ENCODE measurements at places on chromosomes 6 and 20.
A peak's percentile ranks its signal among the peaks of the same experiment; 100 is the strongest.

- DNase-seq, result no peak
Observed at GRCh38 chr6:67064323-67064722, 1357.3 kb upstream of the EYS start.

DNA sequence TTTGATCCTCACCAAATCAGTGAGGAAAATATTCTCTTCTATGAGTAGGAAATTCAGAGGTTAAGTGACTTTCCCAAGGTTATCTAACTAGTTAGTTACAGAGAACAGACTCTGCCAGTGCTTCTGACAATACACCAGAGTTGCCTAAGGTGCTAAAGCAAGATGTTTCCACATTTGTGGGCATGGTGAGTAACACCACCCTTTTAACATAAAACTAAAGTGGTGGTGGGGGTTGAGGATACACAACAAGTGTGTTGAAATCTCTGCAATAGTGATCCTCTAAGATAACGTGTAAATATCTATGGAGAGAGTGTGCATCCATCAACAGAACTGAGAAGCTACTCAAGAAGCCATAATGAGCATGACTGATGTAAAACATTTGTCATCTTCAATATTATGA lies 11.7 kb downstream of the VNN2 start:
- DNase-seq, result no peak

DNA sequence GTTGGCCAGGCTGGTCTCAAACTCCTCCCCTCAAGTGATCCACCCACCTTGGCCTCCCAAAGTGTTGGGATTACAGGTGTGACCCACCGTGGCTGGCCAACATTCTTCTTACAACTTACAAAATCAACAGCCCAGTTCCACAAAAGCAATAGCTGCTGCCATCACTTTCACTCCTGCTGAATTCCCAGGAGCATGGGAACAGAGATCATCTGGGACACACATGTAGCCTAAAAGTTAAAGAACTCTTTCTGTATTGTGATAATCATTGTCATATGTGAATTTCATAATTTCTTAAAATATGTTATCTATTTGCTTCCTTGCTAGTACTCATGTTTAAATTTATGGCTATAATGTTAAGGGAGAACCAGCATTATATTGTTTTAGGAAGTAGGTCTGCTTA lies 51.7 kb downstream of the NCOA6 start:
- peak; percentile 34 for DNase-seq

- no peak for DNase-seq
Observed at GRCh38 chr20:1876217-1876921, 18.8 kb upstream of the SIRPA start.

- no peak for DNase-seq
Observed at GRCh38 chr20:10946124-10946880, 272.5 kb upstream of the JAG1 start.

GRCh38 chr6:168196385-168196860 lies 117.4 kb upstream of the FRMD1 start:
- DNase-seq, result no peak

GRCh38 chr6:73742433-73742832 lies 46.4 kb downstream of the CD109 start:
- DNase-seq, result no peak

DNA sequence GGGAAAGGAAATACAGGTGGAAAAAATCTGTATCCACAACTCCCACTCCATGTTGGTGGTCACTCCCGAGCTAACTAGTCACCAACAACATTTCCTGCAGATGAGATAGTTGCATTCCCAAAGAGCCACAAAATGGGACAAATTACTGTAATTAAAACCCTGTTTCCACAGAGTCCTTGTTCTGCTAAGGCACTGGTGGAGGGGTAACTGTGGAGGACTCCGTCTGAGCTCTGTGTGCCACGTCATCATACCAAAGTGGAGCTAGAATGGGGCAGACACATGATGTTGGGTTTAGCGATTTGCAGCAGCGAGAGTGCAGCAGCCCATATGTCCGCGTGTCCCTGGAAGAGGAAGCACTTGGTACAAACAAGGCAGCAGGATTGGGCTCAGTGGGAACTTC lies 172.5 kb upstream of the KCNK16 start:
- DNase-seq, result no peak

- DNase-seq, result no peak
Observed at GRCh38 chr6:83221889-83222479, 28.8 kb downstream of the RWDD2A start.

- DNase-seq, result no peak
Observed at GRCh38 chr6:169185692-169186485, 67.8 kb downstream of the THBS2 start.

DNA sequence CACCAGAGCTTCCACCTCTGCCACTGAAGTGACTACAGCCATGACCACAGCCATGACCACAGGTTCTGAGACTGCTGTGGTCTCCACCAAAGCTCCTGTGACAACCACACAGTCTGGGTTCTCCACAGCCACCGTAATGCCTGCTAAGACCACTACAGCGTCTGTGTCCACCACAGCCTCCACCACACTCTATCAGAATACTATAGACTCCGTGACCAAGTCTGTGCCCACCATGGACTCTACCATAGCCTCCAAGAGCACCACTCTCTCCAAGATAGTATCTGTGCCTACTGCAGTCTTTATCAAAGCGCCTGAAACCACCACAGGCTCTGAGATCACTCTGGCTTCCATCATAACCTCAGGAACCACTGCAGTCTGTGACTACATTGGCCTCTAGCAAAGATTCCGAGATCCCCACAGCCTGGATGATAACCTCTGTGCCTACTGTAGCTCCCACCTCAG lies 18.3 kb upstream of the MUC21 start:
- no peak for DNase-seq

DNA sequence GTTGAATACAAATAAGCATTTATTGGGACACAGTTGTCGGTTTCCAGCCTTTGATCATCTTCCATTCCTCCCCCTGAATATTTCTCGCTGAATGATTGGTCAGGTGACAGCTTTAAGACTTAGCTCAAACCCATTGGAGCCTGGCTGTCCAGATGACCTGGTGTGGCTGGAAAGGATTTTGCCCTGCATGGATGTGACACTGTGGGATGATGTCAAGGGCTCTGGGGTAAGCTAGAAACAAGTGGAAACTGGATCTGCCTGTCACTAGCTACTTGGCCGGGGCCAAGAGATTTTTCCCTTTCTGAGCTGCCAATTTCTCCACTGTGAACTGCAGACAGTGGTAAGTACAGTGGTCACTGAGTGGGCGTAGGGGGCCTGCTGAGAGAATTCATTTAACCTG lies 41.9 kb upstream of the MYLIP start:
- DNase-seq, result no peak

DNA sequence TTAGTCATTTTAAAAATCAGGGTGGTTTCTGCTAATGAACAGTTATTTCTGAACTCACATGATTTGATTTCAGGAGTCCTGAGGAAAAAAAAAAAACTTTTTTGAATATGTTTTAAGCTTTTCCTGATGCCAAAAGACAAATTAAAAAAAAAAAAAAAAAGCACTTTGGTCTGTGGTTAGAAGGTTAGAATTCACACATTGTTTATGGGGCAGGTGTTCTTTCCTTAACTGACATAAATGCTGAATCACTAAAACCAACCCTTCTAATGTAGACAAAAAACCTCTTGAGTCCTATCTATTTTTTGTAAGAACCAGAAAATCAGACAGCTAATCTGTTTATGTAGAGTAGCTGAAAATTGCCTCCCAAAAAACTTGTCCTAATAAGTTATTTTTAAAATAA lies 20.4 kb downstream of the THEMIS start:
- no peak for DNase-seq

DNA sequence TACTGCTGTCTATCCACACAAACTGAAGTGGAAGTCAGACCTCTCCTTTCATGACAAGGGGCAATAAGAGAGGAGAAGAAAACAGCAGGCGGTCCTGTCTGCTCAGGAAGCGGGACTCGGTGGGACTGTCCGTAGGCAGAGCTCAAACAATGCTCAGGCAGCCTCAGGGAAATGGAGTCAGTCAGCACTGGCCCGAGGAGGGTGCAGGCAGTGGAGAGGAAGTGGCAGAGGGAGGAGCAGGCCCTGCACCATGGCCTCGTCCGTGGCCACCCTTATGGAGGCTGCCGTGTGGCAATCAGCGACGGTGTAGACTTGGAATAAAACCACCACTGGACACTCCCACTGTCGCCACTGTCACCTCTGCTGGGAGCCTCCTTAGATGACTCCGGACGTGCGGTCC lies 19.6 kb downstream of the FOXC1 start:
- DNase-seq, result no peak

- DNase-seq, result no peak
Observed at GRCh38 chr6:40247516-40248115, 313.4 kb upstream of the MOCS1 start.

DNA sequence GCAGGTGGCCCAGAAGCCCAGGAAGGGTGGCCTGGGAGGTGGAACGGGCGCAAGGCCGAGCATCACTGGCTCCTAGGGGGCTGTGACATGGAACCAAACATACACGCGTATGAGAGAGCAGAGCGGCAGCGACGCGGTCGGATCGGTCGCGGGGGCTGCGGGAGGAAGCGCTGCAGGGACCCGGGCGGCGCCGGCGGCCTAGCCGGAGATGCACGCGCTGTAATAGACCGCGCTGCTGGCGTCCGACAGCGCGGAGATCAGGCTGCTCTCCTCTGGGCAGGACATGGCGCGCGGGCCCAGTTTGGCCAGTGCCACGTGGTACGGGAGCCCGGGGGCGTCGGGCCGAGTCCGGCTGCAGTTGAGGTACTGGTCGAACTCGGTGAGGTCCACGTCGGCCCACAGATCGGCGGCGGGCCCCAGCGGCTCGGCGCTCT lies 1.5 kb downstream of the SOX18 start:
- no peak for DNase-seq

GRCh38 chr6:155687645-155688044 lies 232.0 kb upstream of the NOX3 start:
- DNase-seq, result no peak

GRCh38 chr20:48791014-48791413 lies 36.8 kb downstream of the PREX1 start:
- DNase-seq, result no peak

- no peak for DNase-seq
Observed at GRCh38 chr6:159460476-159460875, 232.6 kb downstream of the SOD2 start.

GRCh38 chr6:56101141-56101553 lies 146.2 kb downstream of the COL21A1 start:
- DNase-seq, result peak; percentile 83

DNA sequence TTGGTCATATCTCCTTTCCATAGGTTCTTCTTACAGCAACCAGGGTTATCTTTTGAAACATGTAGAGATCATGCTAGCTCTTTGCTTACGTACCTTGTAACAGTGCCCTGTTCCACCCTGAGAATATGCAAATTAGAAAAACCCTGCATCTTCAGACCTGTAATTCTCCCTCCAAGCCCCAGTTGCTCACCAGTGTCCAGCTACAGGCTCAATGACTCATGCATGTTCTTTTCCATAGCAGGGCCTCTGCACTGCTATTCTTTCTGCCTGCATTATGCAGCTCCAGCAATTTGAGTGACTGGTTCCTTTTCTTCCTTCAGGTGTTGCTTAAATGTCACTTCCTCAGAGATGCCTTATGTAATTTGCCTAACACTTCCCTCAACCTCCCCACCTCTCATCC lies 636.2 kb downstream of the KHDRBS2 start:
- DNase-seq, result no peak

- DNase-seq, result no peak
Observed at GRCh38 chr20:805713-806112, 27.8 kb upstream of the FAM110A start.

- DNase-seq, result no peak
Observed at GRCh38 chr20:2763186-2763585, 37.2 kb downstream of the CPXM1 start.

DNA sequence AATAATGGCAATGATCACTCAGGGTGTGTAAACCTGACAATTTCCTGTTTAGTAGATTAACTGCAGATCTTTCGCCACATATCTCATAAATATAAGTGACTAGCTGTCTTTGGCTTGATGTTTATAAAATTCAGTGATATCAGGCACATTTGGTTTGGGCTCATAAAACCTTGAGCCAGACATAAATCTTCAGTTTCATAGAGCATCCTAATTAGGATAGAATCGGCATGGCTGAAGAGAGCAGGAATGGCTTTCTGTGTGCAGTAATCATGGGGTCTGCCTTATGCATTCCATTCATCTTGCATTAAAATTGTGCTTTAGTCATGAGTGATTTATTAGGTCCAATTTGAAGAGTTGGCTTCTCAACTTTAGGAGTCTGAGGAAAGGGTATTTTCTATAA lies 27.2 kb downstream of the AIG1 start:
- DNase-seq, result no peak
